ENCODE measurements at places on chromosomes 13 and 19.

GRCh38 chr19:18503337-18503970 lies 18.4 kb downstream of the ELL start:
- DNase-seq, result no peak

DNA sequence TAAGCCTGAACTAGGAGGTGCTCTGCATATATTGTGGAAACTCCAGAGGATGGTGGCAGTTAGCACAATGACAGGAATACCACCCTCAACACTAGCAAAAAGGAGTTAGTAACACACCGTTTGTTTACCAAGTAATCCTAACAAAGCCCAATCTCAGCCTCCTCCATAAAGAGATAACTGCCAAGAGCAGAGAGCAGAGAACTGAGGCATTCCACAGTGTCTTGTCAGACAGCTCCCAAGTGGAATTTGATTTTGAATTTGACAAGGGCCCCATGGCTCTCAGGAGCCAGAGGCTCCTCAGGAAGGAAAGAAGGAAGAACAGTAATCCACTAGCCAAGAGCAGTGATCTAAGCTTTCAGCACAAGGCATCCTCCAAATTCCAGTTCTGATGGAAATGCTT lies 298.6 kb downstream of the DCLK1 start:
- peak; percentile 19 for DNase-seq

- DNase-seq, result no peak
Measured at GRCh38 chr13:40446365-40446764, 220.1 kb downstream of the FOXO1 start.

GRCh38 chr19:38543807-38544568 lies 73.8 kb downstream of the MAP4K1 start:
- peak; percentile 83 for DNase-seq

GRCh38 chr19:23774524-23774971 lies 15.9 kb upstream of the ZNF681 start:
- DNase-seq, result no peak

DNA sequence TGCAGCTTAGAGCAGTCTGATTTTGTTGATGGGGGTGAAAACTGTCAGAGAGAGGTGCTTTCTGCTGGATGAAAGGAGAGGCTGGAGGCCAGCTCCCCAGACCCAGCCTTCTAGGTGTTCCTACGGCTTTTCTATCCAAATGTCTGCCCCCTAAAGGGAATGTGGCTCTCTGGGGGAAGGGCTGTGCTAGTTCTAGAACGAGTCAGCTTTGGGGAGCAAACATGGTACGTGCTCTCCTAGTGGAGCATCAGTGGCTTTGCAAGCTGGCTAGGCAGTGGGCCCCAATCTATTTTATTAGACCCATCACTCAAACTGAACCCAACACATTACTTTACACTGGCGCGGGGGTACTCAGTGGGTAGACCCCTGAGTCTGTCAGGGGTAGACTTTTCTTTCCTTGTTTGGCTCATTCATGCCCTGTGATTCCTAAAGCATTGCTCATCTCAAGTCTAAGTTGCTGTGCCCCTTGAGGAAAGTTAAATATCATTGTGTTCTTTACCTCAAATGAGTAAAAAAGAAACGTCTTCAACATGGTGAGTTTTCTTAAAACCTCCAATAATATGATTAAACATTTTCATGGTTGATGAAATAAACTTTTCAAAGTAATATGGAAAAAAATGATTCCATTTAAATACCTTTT lies 254.9 kb downstream of the DLEU7 start:
- DNase-seq, result no peak

DNA sequence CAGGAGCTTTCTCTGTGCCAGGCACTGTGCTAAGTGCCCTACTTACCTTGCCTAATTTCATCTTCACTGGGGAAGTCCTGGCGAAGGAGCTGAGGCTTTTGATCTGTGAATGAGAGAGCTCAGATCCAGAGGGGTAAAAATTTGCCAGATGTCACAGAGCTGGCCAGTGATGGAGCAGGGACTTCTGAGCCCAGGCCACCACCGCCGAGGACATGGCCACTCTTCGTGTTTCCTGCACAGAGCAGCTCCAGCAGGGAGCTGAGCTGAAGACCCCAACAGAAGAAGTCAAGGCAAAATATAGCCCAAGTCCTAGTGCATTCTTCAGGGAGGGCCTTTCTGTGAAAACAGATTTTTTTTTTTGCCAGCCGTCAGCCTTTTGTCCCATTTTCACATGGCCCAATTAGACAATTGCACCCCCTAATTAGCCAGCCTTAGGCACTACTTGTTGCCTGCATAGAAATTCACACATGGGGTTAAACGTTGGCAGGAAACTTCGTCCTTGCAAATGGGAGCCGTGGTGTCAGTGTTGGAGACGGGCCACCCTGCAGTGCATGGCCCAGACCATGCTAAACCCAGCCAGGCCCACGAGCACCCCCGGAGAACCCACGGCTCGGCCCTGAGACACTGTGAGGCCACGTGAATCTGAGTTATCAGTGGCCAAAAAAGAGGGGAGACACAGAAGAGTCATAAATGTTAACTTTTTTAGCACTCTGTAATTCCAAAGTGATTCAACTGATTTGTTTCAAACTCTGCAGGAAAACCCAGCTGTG lies 7.8 kb downstream of the ZNF536 start:
- DNase-seq, result no peak

DNA sequence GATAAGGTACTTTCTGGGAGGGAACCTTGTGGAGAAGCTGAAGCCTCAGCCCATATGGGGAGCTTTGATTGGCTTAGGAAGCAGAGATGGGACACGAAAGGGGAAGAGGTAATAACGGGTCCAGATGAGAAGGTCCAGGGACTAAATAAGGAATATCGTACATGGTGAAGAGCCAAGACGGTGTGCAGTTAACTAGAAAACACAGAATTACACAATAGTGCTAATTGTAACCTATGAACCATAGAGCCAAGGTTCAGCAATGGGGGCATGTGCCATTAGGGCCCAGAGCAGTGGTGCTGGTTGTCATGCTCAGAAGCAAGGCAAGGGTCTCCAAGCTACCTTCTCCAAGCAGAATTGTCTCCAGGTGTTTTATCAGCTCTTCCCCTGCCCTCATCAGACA lies 106.1 kb downstream of the IRS2 start:
- DNase-seq, result no peak

DNA sequence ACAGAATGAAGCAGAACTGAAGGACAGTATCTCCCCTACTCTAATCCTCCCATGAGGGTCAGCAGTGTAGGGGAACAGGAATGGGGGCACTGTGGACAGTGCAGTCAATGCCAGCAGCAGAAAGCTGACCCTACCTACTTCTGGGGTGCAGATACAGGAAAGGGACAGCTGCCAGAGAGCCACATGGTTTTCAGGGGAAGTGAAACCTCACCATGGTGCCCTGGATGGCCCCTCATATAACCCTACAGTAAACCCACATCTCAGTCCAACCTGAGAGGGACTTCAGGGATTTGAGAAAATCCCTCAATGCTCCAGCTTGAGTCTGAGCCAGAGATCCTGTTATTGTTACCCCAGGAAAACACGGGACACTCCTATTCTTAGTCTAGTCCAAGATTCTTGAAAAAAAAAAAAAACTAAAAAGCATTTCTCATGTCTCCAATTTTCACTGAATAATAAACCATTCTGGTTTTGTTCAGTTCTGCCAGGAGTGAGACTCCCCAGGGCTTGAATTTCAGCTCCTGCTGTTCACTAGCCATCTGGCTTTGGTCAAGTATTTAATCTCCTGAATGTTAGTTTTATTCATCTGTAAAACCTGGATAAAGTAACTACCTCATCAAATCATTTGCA lies 511.6 kb upstream of the ARGLU1 start:
- no peak for DNase-seq

DNA sequence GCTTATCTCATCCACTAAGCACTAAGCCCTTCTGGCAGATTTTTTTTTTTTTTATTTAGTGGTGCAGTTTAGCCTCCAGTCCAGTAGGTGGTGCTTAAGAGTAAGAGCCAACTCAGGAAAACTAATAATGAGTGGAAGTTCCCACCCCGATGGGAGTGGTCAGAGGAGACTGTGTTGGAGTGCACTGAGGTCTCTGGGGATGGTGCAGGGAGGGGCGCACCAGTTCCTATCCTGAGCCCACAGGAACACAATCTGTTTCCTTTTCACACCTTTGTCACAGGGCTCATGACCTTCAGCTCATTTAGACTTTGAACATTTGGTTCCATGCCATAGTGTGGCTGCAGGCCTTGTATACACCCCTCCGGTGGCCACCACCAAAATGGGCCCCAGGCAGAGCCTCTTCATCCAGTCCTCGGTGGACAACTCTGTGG lies 367.4 kb downstream of the SPRY2 start:
- peak; percentile 30 for DNase-seq

- DNase-seq, result no peak
Measured at GRCh38 chr19:18606281-18607225, at the start of gene CRLF1. CRLF1 (minus strand) TSS chr19:18606799; CDS start chr19:18606656, 143 bp downstream.

GRCh38 chr13:44523146-44524015 lies 52.7 kb downstream of the TSC22D1 start:
- DNase-seq, result peak; percentile 18

- DNase-seq, result no peak
Measured at GRCh38 chr13:32087955-32088747, 56.6 kb downstream of the FRY start.

DNA sequence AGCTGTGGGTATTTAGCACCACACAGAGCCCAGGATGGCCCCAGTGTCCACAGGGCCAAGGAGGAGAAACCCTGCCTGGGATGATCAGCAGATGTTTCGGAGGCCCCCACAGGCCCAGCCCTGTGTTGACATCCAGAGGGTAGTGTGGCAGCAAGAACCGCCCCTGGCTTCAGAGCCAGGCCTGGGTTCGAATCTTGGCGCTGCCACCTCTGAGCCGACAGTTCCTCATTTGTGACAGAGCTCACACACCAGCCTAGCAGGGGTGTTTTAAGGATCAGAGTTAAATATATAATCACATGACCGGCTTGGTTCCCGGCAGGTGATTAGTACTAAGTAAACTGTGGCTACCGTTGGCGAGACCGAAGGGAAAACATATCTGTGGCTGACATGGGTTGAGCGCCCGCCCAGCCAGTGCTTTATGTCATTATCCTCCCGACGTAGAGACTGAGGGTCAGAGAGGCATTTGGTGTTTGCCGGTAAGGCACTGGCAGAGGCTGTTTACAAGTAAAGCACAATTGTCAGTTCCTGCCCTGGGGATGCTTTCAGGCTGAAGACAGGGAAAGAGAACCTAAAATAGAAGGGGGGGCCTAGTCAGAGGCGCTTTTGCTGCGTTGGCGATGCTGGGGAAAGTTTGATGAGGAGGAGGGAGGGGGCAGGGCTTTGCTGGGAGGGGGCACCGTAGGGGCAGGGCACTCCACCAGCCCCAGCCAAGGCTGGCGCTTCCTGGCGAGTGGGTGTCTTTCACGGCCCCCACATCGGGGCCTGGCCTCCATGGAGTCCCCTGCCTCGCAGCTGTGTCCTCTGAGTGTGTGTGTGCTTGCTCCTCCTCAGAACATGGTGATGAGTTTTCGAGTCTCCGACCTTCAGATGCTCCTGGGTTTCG lies 4.8 kb downstream of the PIAS4 start:
- no peak for DNase-seq

DNA sequence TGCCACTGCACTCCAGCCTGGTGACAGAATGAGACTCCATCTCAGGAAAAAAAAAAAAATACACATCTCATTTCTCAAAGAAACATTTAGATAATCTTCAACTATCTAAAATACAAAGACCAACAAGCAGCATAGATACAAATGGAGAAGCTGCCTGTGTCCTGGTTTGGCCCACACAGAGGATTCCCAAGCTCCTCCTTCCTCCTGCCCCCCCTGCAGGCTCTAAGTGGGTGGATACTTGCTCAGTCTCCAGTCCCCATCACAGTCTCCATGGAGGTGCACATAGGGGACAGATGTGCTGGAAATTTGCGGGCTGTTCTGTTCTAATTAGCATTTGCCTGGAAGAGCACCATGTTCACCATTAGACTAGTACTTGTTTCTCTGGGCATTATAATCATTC lies 59.9 kb downstream of the ABCC4 start:
- no peak for DNase-seq

GRCh38 chr19:34145741-34146202 lies 26.5 kb upstream of the LSM14A start:
- DNase-seq, result peak; percentile 59

DNA sequence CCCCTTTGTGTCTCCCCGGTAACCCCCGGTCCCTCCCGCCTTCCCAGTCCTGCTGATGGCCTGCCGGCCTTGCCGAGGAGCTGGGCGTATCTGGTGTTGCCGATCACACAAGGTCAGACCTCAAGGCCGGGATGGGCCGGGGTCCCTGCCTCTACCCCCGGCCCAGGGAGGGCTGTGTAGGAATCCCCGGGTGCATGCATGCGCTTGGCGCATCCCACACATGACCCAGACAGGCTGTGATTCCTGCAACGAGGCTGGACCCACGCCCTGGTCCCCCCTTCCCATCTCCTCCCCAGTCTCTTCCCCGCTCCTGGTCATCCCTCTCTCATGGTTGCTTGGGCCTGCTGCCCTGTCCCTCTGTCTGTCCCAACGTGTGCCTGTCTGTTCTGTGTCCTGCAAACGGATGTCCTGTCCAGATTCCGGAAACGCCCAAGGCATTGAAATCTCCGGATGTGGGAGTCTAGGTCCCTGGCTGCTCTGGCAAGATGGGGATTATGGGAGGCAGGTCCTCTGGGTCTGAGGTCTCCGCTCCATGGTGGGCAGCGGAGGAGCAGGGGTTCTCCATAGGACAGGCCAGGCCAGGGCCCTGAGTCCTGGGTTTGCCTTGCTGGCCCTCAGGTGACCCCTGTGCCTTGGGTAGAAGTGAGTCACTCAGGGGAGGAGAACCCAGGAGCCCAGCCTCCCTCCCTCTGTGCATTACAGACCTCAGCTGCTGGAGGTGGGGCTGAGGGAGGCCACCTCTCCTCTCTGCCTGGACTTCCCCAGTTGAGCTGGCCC lies 1.6 kb downstream of the PKN1 start:
- peak; percentile 48 for DNase-seq

DNA sequence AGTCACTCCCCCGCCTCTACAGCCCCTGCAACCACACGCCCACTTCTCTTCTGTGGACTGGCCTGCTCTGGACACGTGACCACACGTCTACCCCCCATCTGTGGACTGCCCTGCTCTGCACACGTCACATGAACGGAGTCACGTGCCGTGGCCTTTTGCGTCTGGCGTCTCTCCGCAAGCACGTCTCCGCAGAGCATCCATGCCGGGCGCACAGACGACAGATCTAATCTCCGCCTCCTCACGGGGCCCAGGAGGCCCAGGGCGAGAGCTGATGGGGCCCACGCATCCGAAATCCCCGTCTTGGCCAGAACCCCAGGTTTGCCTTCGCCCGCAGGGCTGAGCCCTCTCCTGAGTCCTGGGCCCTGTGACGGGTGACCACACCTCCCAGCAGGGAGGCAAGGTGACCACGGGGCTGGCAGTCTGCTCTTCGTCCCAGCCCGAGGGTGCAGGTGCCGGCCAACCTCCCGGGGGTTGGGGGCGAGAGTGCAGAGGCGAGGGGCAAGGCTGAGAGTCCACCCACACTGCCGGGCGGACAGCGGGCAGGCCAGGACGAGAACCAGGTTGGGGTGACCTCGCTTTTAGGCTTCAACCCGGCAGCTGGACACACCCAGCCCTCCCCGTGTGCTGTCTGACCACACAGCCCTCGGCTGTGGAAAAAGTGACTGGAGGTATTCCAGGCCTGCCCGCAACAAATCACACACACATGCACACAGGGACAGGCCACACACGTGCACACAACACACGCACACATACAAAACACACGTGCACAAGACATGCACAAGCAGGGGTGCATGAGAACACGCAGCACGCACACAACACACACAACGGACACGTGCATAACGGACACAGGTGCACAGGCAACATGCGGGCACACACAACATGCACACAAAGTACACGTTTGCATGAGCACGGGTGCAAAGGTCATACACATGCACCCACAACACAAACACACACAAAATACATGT lies 3.9 kb downstream of the SBNO2 start:
- DNase-seq, result no peak

GRCh38 chr13:111329641-111330040 lies 9.2 kb downstream of the TEX29 start:
- no peak for DNase-seq
